ENCODE measurements at places on chromosomes 3 and 15.

DNA sequence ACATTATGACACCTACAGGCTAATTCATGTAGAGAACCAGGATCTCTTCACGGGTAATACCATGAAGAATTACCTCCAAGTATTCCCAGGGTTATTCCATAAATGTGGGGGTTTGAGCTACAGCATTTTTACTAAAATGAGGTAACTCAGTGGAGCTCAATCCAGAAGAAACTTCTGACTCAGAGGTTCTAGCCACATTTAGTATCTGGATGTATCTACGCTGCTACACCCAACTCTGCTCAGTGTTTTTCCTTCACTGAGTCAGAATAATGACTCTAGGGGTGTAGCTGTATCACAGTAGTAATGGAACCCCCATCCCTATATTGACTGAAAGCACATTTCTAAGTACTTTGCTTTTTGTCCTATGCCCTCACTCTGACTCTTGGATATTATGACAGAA, 52.4 kb downstream of the COPS2 start:
- DNase-seq: no peak

- DNase-seq: no peak
Measured at GRCh38 chr15:87387766-87388165, 868.8 kb downstream of the NTRK3 start.

DNA sequence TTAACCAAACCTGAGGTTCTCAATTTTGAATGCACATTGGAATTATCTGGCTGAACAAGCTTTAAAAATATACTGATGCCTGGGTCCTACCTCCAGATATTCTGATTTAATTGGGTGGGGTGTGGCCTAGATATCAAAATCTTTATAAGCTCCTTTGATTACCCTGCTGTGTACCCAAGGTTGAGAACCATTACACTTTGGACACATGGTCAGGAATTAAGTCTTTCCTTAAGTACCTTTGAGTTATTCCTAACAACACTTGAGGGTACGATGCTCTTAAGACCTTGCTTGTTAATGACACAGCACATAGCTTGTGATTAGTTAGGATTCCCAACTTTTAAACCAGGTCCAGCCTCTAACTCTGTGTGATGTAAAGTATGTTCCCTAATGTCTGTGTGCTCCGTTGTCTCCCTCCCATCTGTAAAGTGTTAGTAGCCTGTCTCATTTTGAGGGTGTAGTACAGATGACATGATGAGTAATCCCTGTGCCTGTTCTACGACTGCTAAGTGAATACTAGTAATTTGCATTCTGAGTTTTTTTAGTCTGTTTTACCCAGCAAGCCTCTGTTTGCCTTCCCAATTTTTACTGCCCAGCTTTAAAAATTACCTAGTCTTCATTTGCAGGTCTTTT, 154.9 kb downstream of the KLHL25 start:
- DNase-seq: no peak

GRCh38 chr3:156518726-156519125, 36.2 kb downstream of the SSR3 start:
- no peak for DNase-seq

DNA sequence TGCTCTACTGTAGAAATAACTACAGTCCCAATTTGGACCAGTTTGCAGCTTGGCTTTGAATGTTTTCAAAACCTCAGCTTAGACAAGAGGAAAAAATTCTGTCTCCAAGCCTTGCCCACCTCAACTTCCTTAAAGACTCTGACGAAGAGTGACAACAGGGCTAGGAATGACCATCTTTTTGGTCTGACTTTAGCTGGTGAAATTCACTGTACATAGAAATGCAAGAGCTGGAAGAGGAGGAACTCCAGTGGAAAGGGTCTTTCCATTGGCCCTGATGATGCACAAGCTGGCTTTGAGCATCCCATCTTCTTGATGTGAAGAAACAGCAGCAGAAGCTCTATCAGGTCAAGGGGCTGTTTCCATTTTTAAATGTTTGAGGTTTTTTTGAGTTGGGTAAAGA, 22.7 kb upstream of the SH3BP5 start:
- DNase-seq: no peak

DNA sequence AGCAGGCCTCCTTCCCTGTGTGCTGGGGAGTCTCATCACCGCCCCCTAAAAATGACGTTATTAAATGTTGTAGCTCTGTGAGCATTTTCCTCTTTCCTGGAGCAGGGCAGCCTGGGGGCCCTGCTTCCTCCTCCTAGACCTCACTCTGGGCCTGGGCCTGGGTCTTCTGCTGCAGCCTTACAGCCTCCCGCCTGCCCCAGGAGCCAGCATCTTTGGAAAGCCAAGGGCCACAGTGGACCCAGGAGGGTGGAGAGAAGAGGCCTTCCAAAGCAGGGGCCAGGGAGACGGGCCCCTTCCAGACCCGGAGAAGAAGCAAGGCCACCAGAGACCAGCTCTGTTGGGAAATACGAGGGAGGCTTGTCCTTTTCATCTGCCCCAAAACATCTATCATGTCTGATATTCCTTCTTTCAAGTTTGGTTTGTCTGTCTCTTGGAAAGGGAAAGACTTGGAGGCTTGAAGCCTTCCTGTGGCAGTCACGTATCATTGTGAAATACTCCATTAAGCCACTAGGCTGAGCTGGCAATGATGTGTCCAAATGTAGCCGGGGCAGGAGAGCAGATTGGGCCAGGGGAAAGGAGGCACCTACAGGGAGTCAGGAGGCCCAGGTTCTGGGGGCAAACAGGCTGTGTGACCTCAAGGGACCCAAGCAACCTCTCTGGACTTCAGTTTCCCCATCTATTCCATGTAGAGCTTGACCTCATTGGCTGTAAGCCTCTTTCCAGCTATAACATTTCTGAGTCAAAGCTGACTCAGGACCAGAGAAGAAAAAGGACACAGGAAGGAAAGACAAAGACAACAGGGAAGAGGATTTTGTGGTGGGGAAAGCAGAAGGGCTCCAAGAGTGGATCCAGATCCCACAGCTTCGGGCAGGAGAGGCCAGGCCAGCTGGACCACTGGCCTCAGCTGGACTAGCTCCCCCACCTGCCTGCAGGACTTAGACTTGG, 31.1 kb downstream of the CYP11A1 start:
- DNase-seq: no peak

GRCh38 chr3:158267015-158267414, 157.1 kb downstream of the RSRC1 start:
- no peak for DNase-seq

DNA sequence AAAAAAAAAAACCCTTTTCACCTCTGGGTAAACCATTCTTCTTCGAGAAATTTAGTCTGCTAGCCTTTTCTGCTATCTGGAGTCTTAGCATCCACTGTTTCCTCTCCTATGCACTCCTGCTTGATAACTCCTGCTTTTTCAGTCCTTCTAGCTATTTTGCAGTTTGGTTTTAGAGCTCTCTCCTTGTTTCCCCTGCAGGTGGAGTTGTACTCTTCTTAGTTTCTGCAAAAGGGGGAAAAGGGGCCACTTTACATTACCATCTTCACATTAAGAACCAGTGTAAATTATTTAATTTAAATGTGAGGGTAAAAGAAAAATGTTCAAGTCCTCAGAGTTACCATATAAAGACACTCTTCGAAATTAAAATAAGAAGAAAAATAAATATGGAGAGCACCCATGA, 23.6 kb upstream of the MYLK start:
- no peak for DNase-seq

GRCh38 chr15:78317145-78317836, 17.9 kb upstream of the SKIC8 start:
- DNase-seq: no peak

DNA sequence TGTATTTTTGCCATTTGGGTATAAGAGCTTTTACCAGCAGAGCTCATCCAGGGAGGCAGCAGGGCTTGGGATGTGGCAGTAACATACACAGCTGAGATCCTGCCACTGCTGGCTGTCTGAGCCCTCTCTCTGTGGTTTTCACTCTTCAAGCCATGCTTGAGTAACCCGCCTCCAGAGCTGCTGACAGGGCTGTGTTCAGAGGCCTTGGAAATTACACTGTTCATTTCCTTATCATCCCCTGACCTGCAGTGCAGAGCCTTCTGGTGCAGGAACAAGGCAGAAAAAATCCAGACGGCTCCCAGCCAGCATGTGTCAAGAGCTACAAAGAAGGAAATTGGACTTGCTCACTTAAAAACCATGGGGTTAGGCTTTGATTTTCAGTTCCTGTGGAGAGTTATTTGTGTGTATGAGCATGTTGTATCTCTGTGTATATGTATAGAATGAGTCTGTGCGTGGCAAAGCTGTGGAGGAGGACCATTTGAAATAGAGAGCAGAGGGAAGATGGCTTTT, 47.0 kb downstream of the ZNF609 start:
- DNase-seq: no peak

DNA sequence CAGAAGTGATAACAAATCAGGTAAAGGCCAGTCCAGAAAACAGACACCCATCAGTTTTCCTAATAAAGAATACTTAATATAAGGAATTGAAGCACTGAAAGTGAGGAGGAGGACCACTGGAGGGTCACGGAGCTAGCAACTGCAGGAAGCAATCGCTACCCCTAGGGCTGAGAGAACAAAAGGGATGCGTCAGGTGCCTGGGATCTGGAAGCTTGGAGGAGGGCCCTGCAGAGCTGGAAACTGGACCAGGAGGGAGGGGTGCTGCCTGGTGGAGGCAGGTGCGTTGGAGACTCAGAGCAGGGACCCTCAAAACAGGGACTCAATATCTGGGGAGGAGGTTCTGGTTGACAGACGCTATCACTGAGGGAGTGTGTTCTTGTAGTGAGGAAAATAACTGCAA, 308.1 kb upstream of the RASGRP1 start:
- no peak for DNase-seq

DNA sequence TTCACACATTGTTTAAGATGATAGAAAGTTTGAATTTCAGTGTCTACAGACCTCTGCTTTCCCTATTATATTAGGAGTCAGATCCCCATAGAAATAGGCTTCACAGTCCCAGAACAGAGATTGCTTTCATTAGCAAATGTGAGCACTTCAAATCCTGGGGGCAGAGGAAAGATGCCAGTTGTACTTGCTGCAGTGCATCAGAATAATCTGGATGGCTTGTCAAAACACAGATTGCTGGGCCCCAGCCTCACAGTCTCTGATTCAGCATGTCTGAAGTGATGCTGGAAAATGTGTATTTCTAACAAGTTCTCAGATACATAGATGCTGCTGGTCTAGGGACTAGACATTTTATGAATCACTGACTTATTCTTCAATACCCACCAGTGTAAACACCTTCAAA, 375.2 kb downstream of the FGF12 start:
- no peak for DNase-seq

DNA sequence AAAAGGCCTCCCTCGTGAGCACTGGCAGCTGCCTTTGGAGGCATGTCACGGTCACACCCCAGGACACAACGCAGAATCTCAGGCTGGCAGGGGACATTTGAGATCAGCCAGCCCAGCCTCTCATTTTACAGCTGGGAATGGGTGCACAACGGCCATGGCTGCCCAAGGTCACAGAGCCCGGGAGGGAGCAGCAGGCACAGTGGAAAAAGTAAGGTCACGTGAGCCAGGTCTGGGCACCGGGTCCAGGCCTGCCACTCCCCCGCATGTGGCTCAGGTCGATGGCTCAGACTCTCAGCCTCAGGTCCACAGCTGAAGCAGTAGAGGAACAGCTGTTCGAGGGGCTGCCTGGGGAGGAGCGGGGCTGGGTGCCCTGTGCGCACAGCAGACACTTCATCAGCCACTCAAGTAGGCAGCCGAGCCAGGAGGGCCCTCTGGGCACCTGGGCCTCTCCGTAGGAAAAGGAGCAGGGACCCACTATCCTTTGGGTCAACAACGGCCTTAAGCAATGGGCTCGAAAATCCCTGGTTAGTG, 260.6 kb downstream of the GOLGA6L6 start:
- DNase-seq: no peak

GRCh38 chr3:198028718-198029117, 68.7 kb downstream of the LMLN start:
- DNase-seq: no peak

GRCh38 chr3:191331388-191331787, 1.1 kb upstream of the UTS2B start:
- DNase-seq: no peak

- no peak for DNase-seq
Measured at GRCh38 chr3:50445919-50446318, 57.5 kb downstream of the CACNA2D2 start.

- no peak for DNase-seq
Measured at GRCh38 chr3:33911525-33912322, 113.3 kb downstream of the PDCD6IP start.

DNA sequence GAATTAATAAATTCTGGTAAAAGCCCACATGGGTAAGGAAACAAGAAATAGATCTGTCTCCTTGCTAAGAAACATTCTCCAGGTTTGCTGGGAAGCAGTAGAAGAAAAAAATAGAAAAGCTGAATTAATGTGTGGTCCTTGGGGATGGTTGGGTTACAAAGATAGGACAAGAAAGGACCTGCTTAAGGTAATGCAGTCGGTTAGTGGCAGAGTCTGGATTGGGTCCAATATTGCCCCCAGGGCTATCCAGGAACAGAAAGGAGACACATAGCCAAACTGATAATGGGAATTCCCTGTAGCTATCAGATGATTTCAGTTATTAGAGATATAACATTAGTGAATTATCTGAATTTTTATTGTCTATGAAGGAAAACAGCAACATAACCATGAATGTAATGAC, 584.3 kb downstream of the ROBO1 start:
- no peak for DNase-seq

DNA sequence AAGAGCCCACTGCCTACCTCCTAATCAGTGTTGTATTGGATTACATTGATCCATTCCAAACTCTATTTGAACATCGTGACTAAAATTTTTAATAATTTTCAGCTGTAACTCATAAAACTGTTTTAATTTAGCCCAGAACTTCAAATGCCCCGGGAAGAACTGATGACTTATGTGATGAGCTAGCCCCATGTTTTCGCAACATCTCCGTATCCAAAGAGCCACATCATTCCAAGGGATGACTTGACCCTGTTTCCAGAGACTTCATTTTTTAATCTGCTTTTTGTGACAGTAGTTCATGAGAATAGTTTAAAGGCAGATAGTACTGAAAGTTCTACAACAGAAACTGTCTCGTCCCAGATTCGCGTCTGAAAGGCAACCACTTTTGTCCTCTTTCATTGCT, 97.4 kb downstream of the STAC start:
- DNase-seq: no peak

DNA sequence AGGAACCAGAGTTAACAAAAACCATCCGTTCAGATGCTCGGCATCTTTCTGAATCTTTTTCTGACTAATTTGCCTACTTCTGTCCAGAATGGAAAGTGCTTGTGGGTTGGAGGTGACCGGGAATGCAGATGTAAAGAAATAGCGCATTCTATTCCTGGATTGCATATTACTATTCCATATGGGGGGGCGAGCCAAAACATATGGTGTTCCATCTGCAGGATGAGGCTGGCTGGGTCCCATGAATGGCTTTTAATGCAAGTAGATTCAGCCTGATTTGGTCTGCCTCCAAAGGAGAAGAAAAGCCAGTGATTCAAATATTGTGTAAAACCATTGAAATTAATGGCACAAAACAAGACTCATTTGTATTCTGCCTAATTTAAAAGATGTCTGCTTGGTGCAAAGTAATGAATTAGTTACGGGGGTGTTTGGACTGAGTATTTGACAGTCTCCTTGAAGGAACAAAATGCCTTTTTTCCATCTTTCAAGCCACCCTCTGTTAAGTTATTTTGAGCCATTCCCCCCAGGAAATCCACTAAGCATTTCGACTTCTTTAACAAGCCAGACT, 99.0 kb downstream of the ST8SIA2 start:
- no peak for DNase-seq

GRCh38 chr15:97881346-97881965, 79.0 kb upstream of the ARRDC4 start:
- no peak for DNase-seq

GRCh38 chr3:62602129-62602770, 228.9 kb upstream of the FEZF2 start:
- DNase-seq: no peak

All from ecto neural progenitor cell (in vitro differentiated cells).